ENCODE measurements at places on chromosomes 2 and 18.
A peak's percentile ranks its signal among the peaks of the same experiment; 100 is the strongest.

GRCh38 chr2:26897807-26898479 lies 50.0 kb downstream of the DPYSL5 start:
- no peak for DNase-seq

DNA sequence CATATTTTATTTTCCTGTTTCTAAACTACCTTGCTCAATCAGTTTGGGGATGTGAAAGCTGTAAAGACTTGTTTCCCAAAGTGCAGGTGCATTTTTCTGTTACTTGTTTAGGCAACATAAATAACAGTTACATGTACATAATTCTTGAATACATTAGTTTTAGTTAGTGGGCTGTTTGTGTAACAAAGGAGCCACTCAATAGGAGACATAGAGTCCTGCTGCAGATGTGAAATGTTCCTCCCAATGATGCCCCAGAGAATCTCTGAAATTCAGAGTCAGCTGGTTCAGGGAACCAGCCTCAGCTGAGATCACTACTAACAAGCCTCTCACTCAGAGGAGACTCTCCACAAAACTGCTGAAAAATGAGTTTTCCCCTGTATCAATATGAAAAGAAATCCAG lies 91.5 kb upstream of the TWSG1 start:
- no peak for DNase-seq

DNA sequence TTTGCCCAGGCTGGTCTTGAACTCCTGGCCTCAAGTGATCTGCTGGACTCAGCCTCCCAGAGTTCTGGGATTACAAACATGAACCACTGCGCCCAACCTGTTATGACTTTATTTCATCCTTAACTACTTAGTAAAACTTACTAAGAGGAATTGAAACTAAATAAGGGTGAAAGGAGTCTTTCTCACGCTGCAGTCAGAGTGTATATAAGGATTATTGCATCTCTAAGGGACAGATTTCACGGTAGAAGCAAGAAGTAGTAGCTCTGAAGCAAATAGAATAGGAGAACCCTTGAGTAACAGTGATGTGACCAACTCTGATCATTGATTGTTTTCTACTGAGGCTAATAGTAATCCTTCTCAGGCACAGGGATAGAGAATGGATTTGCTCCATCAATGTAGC lies 960.1 kb downstream of the CPS1 start:
- no peak for DNase-seq

DNA sequence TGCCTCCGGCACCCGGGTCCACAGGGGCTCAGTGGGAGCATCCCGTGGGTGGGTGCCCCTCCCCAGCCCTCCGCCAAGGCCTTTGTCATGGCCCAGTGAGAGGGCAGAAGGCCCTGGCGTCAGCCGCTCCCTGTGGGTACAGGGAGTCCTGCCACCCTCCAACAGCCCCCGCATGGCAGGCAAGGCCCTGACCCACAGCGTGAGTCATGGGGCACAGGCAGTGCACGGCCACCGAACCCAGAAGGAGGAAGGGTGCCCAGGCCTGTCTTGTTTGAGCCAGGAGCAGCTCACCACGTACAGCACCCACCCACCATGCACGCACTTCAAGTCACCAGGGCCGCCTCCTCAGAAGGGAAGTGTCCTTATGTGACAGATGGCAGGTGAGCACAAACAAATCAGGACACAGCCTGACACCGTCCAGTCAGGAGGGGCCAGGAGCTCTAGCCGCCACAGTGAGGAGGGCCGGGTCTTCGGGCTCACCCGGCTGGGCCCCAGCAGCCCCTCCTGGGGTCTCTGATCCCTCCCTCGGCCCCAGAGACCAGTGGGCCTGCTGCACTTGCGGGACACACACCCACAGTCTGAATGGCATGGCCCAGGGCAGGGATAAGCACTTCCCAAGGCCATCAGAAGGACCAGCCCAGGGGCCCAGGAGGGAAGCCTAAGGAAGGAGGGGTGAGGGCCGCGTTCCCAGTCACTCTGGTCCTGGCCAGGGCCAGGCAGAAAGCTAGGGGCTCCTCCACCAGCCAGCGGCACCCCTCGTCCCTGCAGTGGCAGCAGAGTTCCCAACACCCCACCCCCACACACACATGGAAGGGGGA lies 25.8 kb downstream of the BIN1 start:
- DNase-seq = no peak

GRCh38 chr2:176638167-176639015 lies 369.1 kb downstream of the MTX2 start:
- DNase-seq = no peak

DNA sequence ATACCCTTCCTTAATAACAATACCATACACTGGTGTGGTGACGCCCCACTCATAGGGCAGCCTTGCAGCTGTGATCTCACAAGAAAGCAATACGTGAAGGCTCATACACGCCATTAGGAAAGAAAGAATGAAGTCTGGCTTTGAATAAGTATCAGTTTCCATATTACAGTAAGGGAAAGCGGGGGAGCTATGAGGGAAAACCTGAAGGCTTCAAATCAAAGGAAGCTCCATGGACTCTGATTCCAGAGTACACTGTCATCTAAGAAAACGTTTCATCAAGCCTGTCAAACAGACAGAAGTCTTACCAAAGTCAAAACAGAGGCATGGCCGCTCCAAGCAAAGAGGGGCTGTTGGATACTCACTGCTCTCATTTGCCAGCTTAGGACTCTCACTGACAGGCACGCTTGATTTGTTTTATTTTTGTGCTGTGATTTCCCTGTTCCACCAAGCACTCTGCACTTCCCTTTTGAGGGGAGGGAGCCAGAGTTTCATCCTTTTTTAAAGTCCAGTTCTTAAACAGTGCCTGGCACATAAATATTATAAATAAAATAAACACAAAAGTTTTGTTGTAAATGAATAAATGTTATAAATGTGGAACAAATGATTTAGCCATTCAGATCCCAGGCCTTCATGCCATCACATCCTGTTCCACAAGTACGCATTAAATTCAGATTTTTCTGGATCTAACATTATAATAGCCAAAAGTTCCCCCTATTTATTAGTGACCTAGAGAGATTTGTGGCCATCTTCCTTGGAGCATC lies 221.2 kb downstream of the PIEZO2 start:
- no peak for DNase-seq

DNA sequence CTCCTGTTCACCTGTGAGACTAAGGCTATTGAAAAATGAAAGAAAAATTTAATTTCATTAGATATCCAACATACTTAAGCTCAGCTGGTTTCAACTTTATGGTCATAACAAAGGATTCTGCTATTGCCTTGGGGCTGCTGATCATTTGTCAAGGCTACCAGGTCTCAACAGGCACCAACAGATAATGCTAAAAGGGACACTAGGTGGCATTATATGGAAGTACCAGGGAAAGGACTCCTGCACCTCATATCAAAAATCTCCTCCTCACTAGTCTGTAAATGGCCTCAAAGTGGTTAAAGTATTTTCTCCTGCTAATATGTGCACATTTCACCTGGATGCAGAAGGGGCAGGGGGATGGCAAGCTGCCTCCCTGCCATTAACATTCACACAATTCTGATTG lies 167.9 kb upstream of the REG3A start:
- no peak for DNase-seq

DNA sequence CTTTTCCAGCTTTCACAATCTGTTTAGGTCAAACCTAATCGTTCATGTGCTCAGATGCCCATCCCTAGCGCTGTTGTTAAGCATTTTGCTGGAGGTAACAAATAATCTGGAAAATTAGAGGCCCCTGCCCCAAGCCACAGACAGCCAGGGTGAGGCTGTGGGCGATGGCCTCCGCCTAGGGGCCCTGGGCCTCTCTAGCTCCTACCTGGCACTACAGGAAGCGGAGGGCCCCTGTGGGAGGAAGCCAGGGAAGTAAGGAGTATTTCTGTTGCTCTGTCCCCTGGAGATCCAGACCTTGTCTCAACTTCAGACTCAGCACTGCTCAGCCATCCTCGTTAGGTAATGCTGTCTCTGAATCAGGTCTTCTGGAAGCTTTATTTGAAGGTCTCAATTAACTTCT lies 12.4 kb upstream of the FOSL2 start:
- DNase-seq = no peak

GRCh38 chr18:54679318-54680149 lies 88.5 kb downstream of the DYNAP start:
- DNase-seq = peak; percentile 50

DNA sequence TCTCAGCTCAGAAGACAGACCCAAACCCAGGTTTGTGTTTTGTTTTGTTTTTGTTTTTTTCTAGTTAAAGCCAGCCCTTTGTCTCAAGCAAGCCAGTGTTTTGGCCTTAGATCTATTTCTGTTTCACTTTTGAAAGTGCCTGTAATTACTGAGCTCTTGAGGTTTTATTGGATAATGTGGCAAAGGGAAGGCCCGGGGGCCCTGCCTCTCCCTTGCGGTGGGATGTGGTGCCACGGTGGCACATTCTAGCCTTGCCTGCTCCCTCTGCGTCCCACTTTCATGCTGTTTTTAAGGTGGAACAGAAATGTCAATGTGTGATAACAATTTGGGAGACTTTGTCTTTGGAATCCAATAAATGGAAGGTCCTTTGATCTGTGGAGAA lies 2.5 kb downstream of the HPCAL1 start:
- peak; percentile 72 for DNase-seq

DNA sequence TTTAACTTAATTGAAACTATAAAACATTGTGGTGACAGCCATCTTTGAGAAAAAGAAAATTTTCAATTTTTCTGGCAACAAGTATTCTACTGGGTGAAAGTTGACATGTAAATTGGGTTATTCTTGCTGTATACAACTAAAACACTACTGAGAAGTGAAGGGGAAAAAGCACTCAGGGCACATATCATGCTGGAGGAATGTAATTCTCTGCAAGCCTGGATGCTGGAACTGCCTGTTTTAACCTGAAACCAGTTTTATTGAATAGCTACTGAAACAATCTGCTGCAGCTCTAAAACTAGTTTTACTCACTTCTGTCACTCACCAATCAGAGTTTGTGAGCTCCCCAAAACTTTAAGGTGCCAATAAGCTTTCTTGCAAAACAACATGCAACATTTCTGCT lies 1136.0 kb downstream of the LRP1B start:
- no peak for DNase-seq

DNA sequence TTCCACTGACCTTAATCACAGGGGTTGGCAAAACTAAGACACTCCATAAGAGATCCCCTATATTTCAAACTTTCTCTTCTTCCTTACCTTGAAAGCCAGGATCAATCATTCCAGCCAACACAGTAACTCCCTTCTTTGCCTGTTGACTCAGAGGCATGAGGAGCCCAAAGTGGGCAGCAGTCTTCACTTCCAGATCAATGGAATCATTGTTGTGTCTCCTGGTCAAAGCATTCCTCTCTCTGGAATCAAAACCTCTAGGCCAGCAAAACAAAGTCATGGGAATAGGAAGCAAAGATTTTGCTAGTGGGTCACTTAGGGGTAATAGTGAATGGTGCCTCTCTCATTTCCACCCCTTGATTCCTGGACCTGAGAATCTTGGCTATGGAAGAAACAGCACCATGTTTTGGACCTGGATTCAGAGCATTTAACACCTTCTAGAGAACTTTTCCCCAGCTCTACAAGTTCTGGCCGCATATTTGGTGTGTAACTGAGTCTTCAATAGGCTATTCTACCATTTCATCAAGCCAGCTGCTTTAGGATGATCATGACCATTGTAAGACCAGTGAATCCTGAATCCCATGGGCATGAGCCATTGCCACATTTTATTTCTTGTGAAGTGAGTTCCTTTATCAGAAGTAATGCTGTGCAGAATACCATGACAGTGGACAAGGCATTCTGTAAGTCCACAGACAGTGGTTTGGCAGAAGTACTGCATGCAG lies 65.7 kb upstream of the SERPINE2 start:
- DNase-seq = no peak

DNA sequence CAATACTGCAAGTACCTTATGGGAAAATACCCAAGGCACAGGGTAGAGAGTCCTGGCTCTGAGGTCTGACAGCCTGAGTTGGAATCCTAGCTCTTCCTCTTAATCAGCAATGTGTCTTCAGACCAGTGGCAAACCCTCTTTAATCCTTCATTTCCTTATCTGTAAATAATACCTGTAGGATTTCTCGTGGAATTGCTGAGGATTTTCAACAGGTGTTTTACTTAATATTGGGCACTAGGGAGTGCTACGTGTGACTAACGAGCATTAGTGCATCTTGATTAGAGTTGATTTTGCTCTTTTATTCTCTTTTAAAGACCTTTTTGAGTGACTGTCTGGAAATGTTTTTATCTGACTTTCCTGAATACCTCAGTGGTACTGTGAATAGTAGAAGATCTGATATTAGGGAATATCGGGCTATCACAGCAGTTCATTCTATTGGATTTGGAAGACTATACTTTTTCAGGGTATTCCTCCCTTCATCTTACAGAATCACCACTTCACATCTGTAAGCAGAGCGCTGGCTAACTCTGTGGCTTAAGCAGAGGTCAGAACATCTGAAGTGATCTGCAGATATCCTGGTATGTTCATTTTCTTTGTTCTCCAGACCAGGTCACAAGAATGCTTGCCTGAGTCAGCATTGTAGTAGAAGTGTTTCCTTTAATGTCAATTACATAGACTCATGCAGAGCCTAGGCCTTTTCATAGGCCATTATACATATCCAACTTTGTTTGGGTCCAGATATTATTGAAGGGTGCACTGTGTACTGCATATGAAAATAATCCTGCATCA lies 49.1 kb downstream of the ARHGAP28 start:
- DNase-seq = no peak

DNA sequence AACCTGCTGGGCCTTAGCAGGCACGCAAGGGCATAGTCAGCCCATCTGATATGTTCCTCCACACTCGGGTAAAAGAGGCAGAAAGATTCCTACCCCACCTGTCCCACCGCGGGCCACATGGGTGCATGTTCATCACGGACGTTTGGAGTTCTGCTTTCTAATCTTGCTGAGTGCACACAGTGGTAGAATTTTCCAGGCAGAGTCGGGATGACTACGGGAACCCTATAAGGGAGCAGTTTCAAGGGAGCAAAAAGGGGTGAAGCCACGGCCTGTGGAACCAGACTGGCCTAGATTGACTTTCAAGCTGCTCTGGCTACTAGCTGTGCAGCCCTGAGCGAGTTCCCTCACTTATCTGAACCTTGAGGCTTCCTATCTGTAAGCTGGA lies 36.8 kb downstream of the POU3F3 start:
- DNase-seq = no peak

DNA sequence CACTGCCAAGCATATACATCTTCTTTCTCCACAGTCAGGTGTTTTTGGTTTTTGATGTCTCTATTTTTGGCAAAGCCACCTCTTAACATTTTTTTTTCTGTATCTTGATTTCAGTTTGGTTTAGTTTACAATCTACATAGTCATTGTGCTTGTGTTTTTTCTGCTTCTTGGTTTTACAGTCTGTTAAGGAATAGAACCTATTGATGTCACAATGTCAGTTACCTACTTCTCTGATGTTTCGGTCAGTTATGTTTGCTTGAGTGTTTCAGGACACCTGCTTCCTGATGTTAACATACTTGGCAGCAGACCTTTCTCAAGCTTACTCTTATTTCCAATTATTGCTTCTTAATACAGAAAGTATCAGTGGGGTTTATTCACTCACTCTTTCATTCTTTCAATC lies 253.3 kb downstream of the SPAG16 start:
- peak; percentile 11 for DNase-seq

DNA sequence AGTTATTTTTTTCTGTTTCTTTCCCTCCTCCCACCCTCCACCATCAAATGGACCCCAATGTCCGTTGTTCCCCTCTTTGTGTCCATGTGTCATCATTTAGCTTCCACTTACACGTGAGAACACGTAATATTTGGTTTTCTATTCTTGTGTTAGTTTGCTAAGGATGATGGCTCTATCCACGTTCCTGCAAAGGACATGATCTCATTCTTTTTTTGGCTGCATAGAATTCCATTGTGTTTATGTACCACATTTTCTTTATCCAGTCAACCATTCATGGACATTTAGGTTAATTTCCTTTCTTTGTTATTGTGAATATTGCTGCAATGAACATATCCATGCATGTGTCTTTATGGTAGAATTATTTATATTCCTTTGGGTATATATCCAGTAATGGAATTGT lies 91.3 kb upstream of the TNP1 start:
- no peak for DNase-seq

- DNase-seq = no peak
Observed at GRCh38 chr2:48601349-48601748, 16.3 kb upstream of the GTF2A1L start.

Measured in Jurkat, Clone E6-1 (cell line).